ENCODE measurements at places on chromosomes 1 and 21.
A peak's percentile ranks its signal among the peaks of the same experiment; 100 is the strongest.

DNA sequence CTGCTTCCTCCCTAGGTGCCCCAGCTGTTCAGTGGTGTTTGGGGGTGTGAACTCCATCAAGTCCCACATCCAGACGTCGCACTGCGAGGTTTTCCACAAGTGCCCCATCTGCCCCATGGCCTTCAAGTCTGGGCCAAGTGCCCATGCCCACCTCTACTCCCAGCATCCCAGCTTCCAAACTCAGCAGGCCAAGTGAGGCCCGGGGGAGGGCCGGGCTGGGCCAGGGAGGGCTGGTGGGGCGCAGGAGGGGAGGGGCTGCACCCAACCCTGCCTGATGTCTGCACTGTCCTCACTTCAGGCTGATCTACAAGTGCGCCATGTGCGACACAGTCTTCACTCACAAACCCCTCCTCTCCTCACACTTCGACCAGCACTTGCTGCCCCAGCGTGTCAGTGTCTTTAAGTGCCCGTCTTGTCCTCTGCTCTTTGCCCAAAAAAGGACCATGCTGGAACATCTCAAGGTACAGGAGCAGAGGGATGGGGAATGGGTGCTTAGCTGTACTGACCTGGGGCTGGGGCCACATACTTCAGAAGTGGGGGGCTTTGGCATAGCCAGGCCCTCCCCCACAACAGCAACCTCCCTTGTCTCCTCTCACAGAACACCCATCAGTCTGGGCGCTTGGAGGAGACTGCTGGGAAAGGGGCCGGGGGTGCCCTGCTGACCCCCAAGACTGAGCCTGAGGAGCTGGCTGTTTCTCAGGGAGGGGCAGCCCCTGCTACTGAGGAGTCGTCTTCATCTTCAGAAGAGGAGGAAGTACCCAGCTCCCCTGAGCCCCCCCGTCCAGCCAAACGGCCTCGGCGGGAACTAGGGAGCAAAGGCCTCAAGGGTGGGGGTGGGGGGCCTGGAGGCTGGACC is 7.2 kb downstream of the ZNF687 start:
- no peak for DNase-seq

- peak; percentile 62 for DNase-seq
Observed at GRCh38 chr21:36141513-36141925, 6.6 kb downstream of the CBR3 start.

- DNase-seq = no peak
Observed at GRCh38 chr1:101420406-101420805, 183.6 kb downstream of the S1PR1 start.

DNA sequence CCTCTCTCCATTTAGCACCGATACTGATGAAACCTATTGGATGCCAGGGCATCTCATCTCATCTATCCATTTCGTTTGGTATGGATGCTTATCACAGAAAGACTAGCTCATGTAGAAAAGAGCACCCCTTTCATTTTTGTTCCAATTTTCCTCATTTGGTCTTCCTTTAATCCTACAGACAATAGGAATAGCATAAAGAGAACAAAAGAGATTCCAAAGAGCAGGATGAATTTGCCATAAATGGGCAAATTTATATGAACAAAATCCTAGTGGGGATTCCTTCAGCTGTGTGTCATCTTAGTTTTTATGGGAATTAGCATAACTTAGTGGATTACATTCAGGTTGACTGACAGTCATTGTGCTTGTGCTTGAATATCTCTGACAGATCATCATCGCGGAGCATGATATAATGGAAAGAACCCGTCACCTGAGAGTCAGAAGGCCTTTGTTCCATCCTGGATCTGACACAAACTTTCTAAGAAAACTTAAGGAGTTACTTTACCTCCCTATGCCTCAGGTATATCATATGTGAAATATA is 777.5 kb upstream of the ADGRL2 start:
- no peak for DNase-seq

DNA sequence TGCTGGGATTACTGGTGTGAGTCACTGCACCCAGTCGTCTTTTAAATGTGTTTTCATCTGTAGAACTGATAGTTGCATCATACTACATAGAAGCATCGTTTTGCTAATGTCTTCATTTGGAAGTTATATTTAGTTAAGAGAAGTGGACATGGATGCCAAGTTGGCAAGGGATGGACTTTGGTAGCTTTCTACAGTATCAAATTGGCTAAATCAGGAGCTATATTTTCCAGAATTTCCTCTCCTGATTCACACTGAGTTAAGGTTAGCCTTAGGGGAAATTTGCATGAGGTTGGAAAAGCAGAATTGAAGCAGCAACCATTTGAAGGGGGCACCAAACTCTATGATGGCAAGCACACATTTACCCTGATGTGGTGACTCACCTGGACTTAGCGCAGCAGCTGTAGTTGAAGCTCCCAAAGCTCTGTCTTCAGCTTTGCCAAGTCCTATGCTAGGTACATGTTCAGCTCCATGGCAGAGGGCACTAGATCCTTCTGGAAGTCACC is 43.9 kb downstream of the DUSP10 start:
- no peak for DNase-seq

DNA sequence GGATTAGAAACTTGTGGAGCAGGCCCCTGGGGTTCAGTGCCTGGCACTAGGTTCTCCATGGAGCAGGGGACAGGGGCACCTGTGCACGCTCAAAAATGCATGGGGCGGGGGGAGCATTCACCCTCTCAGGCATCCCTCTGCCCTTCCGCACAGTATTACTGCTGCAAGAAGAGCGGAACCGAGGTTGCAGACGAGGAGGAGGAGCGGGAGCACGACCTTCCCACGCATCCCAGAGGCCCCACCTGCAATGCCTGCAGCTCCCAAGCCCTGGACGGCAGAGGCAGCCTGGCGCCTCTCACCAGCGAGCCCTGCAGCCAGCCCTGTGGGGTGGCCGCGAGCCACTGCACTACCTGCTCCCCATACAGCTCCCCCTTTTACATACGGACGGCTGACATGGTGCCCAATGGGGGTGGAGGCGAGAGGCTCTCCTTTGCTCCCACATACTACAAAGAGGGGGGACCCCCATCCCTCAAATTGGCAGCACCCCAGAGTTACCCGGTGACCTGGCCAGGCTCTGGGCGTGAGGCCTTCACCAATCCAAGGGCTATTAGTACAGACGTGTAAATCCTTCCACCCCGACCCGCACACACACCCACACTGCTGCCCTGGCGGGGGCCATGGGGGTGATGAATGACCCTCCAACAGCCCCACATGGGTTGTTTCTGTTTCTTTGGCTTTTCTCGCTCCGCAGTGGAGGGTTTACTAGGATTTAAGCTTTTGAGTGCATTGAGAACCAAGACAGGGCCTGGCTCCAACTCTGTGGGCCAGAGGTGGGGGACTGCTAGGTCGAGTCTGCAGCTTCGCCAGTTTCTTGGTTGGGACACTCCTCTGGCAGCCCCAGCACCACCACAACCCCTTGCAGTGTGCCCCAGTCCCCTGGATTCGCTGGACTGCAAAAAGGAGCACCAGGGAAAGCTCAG is 63.7 kb downstream of the TOR1AIP2 start:
- no peak for DNase-seq

DNA sequence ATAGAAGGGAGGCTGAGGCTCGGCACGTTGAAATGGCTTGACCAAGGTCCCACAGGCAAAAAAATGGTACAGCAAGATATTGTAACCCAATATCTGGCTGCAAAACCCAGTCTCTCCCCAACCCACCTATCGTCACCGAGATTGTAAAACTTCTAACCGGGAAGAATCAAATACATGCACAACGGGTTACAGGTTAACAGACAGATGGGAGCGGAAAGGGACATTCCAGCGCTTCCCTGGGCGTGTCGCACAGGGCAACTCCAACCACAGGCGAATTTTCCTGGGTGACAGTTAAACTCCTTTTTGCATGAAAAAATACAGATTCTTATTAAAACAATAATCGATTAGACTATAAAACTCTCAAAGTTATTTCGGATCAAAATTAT is 31.8 kb upstream of the JUN start:
- no peak for DNase-seq

GRCh38 chr1:109827986-109828385 is 64.3 kb upstream of the EPS8L3 start:
- DNase-seq = no peak

- DNase-seq = no peak
Observed at GRCh38 chr1:88237058-88237457, 447.0 kb upstream of the PKN2 start.

DNA sequence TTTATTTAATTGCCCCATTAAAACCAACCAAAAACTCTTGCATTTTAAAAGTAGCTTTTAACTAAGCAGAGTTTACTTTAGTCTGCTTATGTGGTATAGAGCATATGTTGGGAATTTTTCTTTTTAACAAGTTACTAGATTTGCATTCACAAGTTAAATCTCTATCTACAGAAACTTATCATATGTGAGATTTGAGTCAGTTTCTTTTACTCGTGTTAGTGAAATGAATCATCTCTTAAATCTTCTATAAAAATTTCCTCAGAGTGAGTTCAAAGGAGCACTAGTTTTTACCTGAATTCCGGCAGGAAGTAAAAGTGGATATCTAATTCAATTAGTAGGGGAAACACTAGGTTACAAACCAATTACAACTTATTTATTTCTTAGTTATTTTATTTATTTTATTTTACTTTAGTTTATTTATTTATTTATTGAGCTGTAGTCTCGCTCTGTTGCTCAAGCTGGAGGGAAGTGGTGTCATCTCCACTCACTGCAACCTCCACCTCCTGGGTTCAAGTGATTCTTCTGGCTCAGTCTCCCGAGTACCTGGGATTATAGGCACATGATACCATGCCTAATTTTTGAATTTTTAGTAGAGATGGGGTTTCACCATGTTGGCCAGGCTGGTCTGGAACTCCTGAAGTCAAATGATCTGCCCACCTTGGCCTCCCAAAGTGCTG is 1609.6 kb upstream of the B3GALT2 start:
- no peak for DNase-seq

DNA sequence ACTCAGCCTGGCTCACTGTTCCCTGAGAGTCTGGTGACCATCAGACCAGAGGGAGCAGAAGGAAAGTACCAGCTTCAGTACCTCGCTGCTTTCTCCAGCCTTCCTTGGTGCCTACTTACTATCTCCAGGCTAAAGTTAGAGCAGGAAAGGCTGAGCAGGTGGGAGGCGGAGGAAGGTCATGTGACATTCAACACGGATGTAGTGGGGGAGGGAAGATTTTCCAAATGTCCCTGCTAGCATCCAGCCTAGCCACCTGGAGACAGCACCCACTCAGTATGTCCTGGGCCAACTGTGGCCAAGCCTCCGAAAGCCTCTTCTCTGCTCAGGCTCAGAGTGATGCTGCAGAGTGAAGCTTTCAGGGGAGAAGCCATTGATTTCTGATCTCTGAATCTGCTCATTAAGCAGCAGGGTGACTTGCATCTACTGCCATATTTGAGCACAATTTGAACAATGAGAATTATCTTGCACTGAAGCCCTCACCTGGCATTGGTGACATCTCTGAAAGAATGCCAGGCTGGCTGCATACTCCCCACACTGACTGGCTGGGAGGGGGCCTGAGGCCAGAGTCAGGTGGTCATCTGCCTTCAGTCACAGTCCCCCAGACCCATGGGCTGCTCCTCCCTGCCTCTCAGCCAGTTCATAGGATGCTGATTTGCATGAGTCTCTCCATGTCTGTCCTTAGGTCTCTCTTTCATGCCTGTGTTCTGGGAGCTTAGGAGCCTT is 86.2 kb downstream of the KCND3 start:
- DNase-seq = no peak

DNA sequence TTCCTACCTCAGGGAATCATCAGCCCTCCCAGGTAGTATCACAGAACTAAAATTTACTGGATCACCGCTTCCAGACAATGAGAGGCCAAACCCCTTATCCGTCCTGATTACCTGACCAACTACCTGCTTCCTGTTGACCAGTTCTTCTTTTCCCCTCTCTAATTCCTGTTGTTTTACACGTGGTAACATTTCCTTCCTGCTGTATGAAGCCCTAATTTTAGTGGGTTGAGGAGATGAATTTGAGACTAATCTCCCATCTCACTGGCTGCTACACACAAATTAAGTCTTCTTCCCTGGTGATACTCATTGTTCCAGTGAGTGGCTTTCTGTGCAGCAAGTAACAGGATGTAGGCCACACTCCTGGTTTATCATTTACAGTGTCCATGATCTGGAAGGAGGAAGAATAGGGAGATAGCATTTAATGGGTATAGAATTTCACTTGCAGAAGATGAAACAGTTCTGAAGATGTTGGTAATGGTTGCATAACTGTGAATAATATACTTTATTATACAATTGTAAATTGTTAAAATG is 2112.9 kb downstream of the NCAM2 start:
- no peak for DNase-seq

DNA sequence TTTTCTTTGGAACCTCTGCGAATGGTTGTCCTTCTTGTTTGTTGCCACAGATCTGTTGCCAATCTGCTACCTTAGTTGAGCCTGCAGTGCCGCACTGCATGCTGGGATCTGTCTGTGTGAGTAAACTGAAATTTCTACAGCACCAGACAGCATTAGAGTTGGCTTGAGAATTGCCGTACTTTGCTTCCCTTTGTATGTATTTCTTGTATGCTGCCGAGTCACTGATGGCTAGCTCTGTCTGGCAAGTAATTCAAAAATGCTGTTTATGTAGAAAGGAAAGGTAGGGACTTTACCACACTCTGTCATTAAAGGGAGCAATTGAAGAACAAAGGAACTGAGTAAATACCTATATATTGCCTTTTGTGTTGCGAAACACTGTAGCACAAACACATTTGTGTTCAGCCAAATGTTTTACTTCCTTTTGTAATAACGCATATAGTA is 857.4 kb downstream of the USP25 start:
- DNase-seq = no peak

DNA sequence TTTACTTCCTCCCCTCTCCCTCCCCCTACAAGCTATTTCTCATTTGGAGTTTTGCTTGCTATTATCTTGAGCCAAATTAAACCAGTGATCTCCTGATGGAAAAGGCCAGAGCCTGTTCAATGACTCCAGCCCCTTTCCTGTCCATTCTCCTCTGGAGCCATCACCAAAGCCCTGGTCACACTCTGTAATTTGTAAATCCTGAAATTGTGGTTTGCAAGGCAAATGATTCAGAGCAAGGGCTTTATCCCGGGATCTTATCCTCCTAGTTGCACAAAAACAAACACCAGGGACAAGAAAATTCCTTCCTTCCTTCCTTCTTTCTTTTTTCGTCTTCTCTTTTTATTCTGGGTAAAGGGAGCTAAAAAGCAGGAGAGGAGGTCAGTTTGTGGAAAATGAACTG is 366.1 kb upstream of the ST6GALNAC5 start:
- no peak for DNase-seq
